ENCODE measurements at places on chromosomes 3 and 15.

- no peak for DNase-seq
Measured at GRCh38 chr15:55669270-55669669, 73.7 kb downstream of the PRTG start.

- no peak for DNase-seq
Measured at GRCh38 chr3:244041-244440, 47.5 kb downstream of the CHL1 start.

DNA sequence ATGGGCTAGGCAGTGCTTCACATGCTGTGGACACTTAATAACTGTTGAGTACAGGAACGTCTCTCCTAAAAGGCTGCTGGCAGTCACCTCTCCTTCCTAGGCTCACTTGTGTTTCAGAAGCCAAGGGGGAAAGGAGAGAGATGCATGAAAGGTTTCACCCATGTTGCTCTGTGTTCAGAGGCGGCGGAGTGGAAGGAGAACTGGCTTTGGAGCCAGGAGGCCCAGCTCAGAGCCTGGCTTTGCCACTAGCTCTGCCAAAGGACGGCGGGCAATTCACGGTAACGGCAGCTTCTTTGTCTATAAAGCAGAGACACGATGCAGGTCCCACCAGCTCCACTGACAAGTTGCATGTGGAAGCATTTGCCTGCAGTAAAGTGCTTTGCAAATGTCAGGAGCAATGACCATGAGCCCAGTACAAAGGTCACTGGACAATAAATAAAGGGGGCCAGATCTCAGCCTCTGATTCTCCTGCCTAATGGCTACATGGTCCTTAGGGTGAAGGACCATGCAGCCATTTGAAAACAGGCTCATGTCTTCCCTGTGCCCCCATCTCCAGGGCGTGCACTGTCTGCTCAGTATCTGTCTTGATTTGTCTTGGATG, 171.7 kb upstream of the TLE3 start:
- DNase-seq: no peak

- DNase-seq: no peak
Measured at GRCh38 chr15:26028086-26028740, 165.1 kb upstream of the ATP10A start.

- DNase-seq: no peak
Measured at GRCh38 chr3:53258600-53259426, 3.0 kb upstream of the TKT start.

DNA sequence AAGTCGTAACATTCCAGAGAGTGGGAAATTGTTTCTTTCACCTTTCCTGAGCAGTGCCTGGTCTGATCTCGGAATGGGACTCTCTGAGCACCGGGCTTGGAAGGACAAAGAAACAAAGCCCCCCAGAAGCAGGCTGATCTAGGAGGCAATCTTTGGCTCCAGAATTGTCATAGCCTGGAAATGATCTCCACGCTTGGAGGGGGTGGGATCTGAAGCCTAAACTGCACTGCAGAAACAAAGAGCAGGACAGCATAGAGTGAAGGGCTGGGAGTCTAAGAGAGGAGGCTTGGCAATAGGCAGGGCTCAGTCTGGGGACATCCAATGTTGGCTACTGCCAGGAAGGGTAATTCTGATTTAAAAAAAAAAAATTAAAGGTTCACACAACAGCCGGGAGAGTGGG, 1.9 kb downstream of the CRABP1 start:
- DNase-seq: no peak

All from kidney capillary endothelial cell (primary cell).